Stimulated activated CD4-positive, alpha-beta T cell treated with anti-CD3 and anti-CD28 coated beads, Interleukin-2, amount 100 ng/mL, for 4 hours (primary cell): ENCODE measurements at places on chromosomes 5 and 9.

DNA sequence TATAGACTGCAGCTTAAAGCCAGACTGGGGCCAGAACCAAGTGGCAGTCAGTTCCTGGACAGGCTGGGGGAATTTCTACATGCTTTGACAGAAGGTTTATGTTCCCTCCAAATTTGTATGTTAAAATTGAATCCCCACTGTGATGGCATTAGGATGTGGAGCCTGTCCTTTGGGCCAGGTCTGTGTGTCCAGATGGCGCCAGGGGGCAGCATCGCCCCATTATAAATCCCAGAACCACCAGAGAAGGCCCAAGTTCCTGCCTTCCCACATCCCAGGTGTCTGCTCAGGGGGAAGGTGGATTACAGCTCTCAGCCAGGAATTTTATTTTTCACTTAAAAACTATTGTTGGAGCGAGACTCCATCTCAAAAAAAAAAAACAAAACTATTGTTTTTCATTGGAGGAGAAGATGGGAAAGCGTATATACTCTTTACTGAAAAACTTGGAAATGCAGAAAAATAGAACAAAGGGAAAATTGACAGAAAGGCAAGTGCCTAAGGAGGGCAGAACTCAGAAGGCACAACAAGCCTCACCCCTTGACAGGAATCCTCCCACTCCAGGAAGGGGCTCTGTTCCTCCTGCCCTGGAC, 5.0 kb downstream of the IL3 start:
- DNase-seq, result no peak

DNA sequence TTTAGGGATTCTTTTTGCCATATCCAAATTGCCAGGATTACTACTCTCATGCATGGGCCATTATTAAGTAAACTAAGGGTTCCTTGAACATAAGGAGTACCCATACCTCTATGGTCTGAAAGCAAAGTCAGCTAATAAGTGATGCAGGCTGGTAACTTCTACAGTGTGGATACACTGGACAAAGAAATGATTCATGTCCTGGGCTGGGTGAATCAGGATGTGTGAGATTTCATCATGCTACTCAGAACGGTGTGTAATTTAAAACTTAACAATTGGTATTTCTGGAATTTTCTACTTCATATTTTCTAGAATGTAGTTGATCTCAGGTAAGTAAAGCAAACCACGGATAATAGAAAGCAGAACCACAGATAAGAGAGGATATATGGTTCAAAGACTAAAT, 428.8 kb downstream of the CHSY3 start:
- no peak for DNase-seq

- DNase-seq, result no peak
Observed at GRCh38 chr9:100720922-100721321, 143.0 kb downstream of the CAVIN4 start.

- DNase-seq, result peak; percentile 47
Observed at GRCh38 chr9:97398999-97399758, 12.7 kb upstream of the TDRD7 start.

DNA sequence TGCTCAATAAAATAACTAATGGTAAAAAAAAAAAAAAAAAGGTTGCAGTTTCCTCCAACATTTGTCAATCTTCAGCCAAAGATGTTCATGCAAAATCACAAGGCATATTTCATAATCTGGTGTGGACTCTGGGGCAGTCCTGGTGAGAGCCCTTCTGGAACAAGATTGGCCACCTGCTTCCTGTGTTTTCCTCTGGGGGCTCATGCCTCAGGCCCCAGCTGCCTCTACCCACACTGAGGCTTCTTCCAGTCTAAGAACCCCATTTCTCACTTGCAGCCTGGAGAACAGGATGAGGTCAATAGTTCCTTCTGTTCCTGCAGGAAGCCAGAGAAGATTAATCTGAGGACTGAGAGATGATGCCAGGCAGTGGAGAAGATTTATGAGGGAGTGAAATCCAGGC, 492.6 kb upstream of the BRINP1 start:
- no peak for DNase-seq

DNA sequence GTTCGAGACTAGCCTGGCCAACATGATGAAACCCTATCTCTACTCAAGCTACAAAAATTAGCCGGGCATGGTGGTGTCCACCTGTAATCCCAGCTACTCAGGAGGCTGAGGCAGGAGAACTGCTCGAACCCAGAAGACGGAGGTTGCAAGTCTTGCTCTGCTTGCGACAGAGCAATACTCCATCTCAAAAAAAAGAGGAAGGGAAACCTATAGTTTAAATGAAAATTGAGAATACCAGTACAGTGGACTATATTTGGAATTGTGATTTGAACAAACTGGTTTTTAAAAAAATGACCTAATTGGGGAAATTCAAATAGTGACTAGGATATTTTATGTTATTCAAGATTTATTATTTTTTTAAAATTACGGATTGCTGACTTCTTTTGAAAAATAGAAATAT, 33.2 kb downstream of the DIAPH1 start:
- no peak for DNase-seq

- no peak for DNase-seq
Observed at GRCh38 chr9:13817754-13818278, 496.1 kb downstream of the NFIB start.

- no peak for DNase-seq
Observed at GRCh38 chr5:16550316-16550952, 66.4 kb downstream of the RETREG1 start.
